ENCODE measurements at places on chromosomes 16 and 17. TPM values are rescaled to one million over a fixed set of nuclear protein-coding genes. Genes with fewer than 3 reads are reported as not detected.

Gene HID1
- total RNA-seq, result not detected

DNA sequence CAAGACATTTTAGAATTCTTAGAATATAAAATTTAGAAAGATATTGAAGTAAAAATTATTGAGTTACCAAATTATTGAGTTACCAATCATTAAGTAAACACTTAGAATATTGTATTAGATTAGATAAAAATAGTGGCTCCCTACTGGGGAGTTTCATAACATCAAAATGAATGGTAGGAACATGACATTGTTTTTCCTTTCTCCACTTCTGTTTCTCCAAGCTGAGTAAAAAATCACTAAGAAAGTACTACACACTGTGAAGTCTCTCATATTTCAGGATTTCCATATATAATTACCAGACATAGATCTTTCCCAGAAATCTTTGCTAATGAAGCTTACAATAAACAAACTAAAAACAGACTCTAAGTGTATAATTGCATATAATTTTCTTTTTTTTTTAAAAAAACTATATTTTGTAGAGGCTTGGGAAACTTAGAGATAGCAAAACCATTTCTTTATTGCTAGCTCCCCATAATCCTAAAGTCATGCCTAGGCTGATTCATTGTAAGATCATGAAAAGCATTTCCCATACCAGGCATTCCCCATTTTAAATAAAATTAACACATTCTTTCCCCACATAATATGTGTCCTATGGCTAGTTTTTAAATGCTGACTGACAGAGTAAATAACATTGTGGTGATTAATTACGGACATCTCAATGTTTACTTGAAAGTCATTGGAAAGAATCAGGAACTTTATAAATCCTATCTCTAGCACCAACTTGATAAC, 1408.7 kb upstream of the GOT2 start:
- no peak overlapping the region for H3K27ac ChIP-seq
- H3K27me3 ChIP-seq, result no peaks in the 10 kb centered on the region
- H3K4me3 ChIP-seq, result no peak overlapping the region

GRCh38 chr16:76756951-76757350, 434.0 kb upstream of the MON1B start:
- no peaks in the 10 kb centered on the region for H3K27me3 ChIP-seq
- H3K4me1 ChIP-seq, result no peaks in the 10 kb centered on the region
- H3K27ac ChIP-seq, result no peak overlapping the region
- no peaks in the 10 kb centered on the region for H3K36me3 ChIP-seq
- DNase-seq, result no peak

GRCh38 chr17:77227461-77228240, 86.9 kb downstream of the SEC14L1 start:
- H3K4me3 ChIP-seq, result no peak overlapping the region
- no peaks in the 10 kb centered on the region for H3K4me1 ChIP-seq
- H3K36me3 ChIP-seq, result peaks cover 6% of the 10 kb centered on the region
- no peaks in the 10 kb centered on the region for H3K27me3 ChIP-seq

GRCh38 chr17:81480140-81481072, 32.2 kb downstream of the ACTG1 start:
- DNase-seq, result no peak
- H3K4me3 ChIP-seq, result no peak overlapping the region
- H3K36me3 ChIP-seq, result no peaks in the 10 kb centered on the region
- no peak overlapping the region for H3K27ac ChIP-seq
- H3K27me3 ChIP-seq, result peaks cover 31% of the 10 kb centered on the region

DNA sequence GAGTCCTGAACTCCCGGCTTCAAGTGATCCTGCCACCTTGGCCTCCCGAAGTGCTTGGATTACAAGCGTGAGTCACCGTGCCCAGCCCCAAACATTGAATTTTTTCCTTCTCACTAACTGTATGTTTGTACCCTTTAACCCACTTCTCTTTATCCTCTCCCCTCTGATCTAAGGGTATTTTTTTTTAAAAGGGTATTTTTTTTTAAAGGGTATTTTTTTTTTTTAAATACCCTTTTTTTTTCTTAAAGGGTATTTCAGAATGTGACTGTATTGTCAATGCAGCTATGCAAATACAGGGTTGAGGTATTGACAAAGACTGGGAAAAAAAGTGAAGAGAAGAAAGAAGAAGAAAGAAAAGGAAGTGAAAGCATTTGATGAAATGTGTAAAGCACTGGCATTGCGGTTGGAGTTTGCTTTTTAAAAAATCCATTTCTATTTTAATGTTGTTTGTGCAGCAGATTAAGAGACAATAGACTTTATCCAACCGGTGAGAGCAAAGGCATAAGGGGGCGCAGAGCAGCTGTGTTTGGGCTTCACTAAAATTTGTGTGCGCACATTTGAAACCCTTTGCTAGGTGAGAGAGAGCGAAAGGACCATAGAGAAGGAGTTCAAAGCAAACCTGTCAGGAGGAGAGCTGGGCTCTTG, 42.4 kb downstream of the SYT17 start:
- H3K4me3 ChIP-seq, result no peak overlapping the region
- no peaks in the 10 kb centered on the region for H3K27me3 ChIP-seq
- no peak for DNase-seq
- no peaks in the 10 kb centered on the region for H3K4me1 ChIP-seq
- no peaks in the 10 kb centered on the region for H3K36me3 ChIP-seq
- no peak overlapping the region for H3K27ac ChIP-seq

DNA sequence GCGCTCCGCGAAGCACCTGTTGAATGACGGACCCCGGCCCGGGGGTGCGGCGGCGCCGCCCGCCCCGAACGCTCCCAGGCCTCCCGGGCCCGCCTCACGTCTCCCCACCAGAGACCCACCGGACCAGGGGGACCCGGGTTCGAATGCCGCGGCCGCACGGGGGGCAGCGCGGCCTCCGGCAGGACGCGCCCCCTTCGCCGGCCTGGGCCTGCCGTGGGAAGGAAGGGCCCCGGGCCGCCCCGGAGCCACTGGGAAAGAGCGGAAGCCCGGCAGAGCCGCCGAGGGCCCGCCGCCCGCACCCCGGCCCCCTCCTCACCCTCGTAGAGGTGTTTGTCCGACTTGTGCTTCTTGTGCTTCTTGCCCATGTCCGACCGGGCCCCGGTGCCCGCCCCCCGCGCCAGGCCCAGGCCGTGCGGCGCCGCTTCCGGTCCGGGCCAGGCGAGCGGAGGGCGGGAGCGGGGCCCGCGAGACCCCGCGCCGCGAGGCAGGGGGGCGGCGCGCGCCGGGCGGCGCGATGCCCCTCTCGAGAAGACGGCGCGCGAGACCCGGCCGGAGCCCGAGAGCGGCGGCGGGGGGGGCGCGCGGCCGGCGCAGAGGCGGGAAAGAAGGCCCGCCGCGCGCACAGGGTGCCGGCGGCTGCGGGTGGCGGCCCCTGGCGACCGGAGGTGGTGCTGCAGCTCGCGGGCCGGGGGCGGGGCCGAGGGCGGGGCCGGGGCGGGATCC, at the start of gene BRD7:
Gene BRD7 (minus strand): TSS at position 579 of the 723 bp plus-strand sequence. CDS start 214 bp downstream, at position 365.
- DNase-seq, result peak; percentile 89
- H3K36me3 ChIP-seq, result peaks cover 30% of the 10 kb centered on the region
- peak within 1 kb of the TSS; percentile 91 for H3K27ac ChIP-seq
- H3K4me3 ChIP-seq, result peak within 1 kb of the TSS; percentile 92
- peaks cover 3% of the 10 kb centered on the region for H3K27me3 ChIP-seq

GRCh38 chr17:62802561-62803205, 5.4 kb downstream of the MARCHF10 start:
- H3K27me3 ChIP-seq, result peaks cover 24% of the 10 kb centered on the region
- no peaks in the 10 kb centered on the region for H3K36me3 ChIP-seq
- no peak overlapping the region for H3K27ac ChIP-seq
- H3K4me1 ChIP-seq, result no peaks in the 10 kb centered on the region
- DNase-seq, result no peak
- no peak overlapping the region for H3K4me3 ChIP-seq

Measured in activated CD4-positive, alpha-beta T cell treated with anti-CD3 and anti-CD28 coated beads, Interleukin-2, amount 10 ng/mL, durations not matched to agents 24 days and 14 days (primary cell).